ENCODE measurements at places on chromosomes 12 and 14.

DNA sequence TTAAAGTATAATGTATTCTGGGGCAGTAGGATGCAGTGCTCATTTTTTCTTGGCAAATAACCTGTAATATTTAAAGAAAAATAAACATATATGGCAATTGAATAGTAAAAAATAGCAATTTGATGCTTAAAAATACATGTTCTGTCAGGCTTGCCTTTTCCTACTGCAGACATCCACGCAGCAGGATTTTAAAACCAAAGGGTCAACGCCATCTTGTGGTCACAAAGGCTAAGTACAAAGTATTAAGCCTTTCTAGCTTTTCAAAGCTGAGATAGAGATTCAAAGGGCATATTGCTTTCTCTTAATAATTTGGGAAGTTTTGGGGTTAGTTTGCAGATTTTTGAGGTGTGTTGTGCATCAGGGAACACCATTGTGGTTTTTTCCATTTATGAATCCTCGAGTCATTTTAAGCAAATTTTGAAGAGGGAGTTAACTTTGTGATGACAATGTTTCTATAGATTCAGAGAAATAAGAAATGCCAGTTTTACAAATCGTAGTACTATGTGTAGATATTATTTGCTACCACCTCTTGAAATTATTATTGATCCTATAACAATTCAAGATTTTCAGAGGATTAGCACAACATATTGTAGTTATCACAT is 4.7 kb upstream of the CCER1 start:
- DNase-seq, result peak; percentile 25

- DNase-seq, result peak; percentile 43
Observed at GRCh38 chr12:29640589-29641345, 143.0 kb downstream of the TMTC1 start.

DNA sequence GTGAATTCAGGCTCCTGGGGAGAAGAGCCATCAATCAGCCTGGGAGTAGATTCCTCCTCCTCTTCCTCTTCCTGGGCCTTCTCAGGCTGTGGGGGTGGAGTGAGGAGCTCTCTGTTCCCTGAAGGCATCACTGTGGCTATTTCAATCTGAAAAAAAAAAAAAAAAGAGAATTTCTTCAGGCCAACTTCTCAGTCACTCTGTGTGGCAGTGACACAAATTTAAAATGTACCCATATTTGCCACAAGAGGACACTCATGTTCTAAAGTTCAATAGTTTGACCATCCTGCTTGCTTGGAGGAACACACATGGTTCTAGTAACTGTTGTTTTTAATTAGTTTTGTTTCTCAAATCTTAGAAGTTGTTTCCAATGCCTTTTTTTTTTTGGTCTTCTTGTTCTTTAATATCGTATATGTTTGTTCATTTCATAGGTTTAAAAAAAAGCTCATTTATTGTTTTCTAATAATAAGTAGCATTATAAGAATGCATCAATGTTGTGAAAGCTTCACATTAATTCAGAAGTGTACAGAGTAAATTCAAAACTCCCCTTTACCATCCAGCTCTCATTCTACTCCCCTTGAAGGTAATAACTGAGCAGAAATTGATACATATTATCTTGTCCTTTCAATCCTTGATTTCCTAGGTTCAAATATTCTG is 23.3 kb upstream of the CCER1 start:
- peak; percentile 33 for DNase-seq

DNA sequence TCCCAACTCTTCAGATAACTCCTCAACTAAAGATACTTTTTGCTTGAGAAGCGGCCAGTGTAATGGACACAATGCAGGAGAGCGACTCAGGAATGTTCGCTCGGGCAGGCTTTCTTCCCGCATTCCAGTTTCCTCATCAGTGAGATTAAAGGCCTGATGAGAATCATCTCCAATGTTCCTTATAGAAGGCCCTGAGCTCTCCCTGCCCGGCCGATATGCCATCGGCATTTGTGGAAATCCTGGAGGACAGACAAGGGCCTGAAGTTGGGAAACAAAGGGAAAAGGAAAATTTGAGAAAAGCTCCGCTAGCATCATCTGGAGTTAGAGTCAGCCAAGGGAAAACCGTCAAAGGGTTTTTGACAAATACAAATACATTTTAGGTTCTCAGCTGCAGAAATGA is 38.0 kb upstream of the FOXN3 start:
- no peak for DNase-seq

GRCh38 chr12:39541471-39541870 is 78.1 kb downstream of the ABCD2 start:
- DNase-seq, result no peak

- DNase-seq, result no peak
Observed at GRCh38 chr12:53887881-53888280, 50.8 kb upstream of the HOXC13 start.

GRCh38 chr14:93905623-93906022 is 21.5 kb upstream of the FAM181A start:
- no peak for DNase-seq

DNA sequence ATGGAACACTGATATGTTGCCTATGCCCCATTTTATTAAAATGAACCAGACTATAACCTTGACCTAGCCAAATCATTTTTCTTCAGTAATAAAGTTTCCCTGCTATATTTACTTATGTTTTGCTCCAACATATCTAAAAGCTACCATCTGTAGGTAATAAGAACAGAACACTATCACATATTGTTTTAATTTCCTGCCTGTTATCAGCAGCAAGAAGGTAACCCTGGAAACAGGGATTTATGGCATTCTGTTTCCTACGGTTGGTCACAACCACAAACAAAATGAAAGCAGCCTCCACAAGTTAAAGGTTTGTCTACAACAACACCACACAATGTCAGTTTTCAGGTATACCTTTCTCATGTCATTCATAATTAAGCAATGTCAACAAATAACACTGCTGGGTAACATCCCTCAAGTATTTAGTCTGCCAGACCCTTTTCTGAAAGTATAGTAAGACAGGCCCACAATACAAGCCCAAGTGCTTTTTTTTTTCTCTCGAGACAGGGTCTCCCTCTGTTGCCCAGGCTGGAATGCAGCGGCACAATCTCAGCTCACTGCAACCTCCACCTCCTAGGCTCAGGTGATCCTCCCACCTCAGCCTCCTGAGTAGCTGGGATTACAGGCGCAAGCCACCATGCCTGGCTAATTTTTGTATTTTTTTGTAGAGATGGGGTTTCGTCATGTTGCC is 25.5 kb downstream of the GCH1 start:
- DNase-seq, result peak; percentile 78

DNA sequence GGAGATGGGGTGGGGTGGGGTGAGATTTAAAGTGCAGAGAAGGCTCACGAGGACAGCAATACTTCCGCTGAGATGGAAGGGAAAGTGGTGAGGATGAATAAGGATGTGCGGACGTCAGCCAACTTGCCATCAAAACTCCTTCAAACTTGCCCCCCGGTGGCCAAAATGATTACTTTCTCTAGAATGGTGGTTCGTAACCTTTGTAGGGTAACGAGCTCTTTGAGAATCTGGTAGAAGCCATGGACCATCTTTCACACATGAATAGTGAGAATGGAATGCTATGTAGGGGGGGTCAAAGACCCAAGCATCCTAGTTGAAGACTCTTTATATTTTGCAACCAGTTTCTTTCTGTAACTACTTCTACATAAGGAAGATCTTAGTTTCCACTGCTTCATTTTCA is 245.9 kb upstream of the DDHD1 start:
- no peak for DNase-seq

DNA sequence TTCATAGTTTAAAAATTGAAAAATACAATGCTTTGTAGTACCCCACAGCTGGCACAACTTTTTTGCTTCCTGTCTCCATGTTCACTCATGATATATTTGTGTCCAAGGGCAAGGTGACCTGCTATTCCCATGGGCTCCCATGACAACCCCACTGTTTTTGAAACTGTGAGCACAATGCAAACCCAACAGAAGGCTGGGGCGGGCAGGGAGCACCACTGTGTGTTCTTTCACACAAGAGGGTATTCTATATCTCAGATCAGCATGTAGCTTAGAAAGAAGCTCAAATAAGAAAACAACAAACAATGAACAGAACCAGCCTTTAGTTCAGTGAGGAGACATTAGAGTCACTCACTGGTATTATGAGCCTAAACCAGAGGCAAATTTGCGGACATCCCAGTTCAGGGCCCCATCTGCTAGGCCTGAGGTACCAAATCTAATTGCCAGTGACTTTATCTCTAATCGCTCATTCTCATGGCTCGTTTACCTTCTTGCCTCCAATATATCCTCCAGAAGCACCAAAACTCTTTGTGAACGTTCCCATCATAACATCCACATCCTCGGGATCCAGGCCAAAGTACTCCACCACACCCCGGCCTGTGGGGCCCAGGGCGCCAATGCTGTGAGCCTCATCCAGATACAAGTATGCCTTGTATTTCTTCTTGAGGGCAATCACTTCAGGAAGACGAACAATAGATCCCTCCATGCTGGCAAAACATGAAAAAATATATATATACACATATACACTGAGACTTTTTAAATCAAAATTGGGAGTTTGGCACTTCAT is 56.4 kb upstream of the ISM2 start:
- peak; percentile 68 for DNase-seq

- no peak for DNase-seq
Observed at GRCh38 chr14:89521988-89522387, 105.0 kb upstream of the FOXN3 start.

DNA sequence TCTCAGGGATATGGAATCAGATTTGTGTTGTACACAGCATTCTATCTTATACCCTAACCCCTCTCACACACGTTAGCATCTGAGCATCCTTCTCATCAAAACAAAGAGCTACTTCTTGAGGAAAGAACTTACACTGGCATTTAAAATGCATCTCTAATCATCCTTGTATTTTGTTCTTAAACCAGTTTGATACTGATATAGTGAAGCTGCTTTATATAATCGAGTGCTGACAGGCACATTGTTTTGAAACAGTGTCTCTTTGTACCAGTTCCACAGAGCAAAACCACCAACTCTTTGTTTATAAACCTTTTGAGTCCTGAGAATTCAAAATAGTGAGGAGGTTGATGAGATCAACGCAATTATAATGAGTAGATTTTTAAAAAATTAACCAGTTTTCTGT is 8.8 kb downstream of the GPR33 start:
- no peak for DNase-seq

DNA sequence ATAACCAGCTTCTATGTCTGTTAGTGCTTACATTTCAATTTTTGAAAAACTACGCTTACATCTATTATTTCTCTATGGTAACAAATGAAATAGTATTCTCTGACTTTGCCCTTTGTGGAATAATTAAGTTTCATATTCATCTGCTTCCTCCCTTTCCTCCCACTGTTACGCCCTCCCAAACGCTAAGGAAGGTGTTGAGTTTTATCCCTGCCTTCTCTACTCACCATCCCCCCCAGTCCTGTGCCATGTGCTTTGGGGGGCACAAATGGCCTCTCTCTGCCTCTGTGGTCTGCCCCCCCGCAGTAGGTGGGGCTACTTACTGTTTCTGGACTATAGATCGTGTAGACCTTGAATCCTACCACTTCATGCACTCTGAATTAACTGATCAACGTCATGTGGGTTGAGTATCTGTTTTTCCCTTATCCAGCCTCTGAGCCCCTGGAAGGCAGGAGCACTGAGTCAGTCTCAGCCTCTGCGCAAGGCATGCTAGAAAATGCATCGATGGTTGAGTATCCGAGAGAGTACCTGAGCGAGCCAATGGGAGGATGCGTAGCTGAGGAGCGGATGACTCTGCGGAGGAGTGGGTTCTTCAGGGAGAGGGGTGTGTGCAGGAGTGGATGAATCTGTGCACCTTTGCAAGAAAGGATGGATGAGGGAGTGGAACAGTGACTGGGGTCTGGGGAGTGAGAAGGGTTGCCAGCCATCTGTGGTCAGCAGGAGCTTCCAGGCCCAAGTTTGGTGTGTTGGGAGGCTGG is 114.5 kb upstream of the RTL1 start:
- no peak for DNase-seq
